Fibroblast of the aortic adventitia (primary cell): ENCODE measurements at places on chromosomes 1 and 21. TPM values are rescaled to one million over a fixed set of nuclear protein-coding genes. Genes with fewer than 3 reads are reported as not detected.
A peak's percentile ranks its signal among the peaks of the same experiment; 100 is the strongest.

DNA sequence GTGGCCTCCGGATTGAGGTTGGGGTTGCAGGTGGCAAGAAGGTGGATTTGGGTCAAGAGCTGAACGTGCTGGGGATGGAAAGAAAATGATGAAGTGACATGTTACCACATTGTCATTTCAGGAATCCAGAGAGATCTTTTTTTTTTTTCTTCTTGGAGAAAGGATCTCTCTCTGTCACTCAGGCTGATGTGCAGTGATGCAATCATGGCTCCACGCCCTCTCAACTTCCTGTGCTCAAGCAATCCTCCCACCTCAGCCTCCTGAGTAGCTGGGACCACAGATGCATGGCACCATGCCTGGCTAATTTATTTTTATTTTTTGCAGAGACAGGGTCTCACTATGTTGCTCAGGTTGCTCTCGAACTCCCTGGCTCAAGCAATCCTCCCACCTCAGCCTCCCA, 80.6 kb downstream of the GON4L start:
- no peak for DNase-seq

The OPRD1 gene
- total RNA-seq: not detected in 2 replicates

DNA sequence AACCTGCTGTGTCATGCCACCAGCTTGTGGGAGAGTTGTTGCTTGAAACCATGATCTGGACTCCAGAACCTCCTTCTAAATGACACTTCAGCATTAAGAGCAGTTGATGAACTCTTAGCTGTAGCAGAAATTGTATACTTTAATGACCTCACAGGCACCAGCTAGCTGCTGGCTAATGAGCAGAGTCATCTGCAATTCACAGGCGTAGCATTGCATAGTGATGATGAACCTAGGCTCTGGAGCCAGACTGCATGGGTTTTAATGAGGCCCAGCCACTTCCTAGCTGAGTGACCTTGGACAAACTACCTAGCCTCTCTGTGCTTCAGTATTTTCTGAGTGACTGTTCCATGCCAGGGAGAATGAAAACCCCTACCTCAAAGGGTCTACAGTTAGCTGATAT, 407.1 kb downstream of the LMO4 start:
- no peak for DNase-seq

GRCh38 chr1:178664278-178664677, 60.8 kb upstream of the RALGPS2 start:
- DNase-seq: no peak

GRCh38 chr1:97797403-97798183, 123.2 kb downstream of the DPYD start:
- DNase-seq: peak; percentile 52

DNA sequence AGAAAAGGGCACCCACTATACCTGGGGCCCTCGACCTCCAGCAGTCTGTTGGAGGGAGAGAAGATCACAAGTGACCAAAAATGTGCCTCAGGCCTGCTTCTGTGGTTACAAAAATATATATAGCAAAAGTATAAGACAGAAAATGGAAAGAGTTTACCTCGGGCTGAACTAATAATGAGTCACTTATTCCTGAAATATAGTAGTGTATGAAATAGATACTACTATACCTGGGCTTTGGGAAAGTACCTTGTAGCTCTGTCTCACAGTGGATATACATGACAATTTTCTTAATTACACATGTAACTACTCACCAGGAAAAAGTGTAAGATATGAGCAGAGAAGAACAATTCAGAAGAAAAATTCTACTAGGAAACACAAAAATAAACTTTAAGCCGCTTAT, 7.3 kb upstream of the APCS start:
- no peak for DNase-seq

GRCh38 chr1:12593621-12594066, 24.4 kb downstream of the DHRS3 start:
- DNase-seq: peak; percentile 91

- no peak for DNase-seq
Observed at GRCh38 chr1:62891956-62892562, 108.1 kb downstream of the ATG4C start.

The KMO gene
- not detected in 2 replicates for total RNA-seq

DNA sequence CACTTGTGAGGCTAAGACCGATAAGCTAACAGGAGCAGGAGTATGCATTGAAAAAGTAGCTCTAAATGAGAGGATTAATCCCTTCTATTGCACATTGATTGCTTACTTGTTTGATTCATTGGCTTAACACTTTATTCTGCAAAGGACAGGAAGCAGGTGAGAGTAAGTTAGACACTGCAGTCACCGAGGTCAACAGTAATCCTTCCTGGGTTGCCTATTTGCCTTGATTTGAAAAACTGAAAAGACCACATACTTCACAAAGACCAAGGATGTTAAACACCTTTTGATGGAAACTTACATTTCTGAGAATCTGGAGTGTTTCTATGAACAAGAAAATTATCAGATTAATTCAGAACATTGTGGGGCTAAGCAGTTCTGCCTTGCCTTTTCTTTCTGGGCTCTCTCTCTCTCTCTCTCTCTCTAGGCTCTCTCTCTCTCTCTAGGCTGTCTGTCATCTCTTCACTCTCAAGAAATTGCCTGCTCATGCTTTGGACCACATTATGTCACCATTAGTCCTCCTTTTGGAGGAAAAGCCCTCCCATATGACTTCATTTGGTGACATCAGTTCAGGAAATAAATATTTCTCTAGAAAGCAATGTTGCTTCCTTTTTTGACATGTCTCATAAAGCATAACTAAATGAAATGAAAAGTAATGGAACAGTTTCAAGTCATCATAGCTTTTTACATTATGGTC, 103.8 kb downstream of the TNFSF18 start:
- no peak for DNase-seq

The EDN2 gene
- total RNA-seq: not detected in 2 replicates

- DNase-seq: no peak
Observed at GRCh38 chr1:17895986-17896385, 140.9 kb downstream of the ACTL8 start.

The BCL2L15 gene
- 0.18 TPM in 1 of 2 replicates, not detected in the other for total RNA-seq

GRCh38 chr1:89836252-89837035, 15.6 kb downstream of the LRRC8D start:
- no peak for DNase-seq

The KRTAP13-2 gene
- not detected in 2 replicates for total RNA-seq

- no peak for DNase-seq
Observed at GRCh38 chr1:26252718-26253117, 18.7 kb downstream of the CEP85 start.

DNA sequence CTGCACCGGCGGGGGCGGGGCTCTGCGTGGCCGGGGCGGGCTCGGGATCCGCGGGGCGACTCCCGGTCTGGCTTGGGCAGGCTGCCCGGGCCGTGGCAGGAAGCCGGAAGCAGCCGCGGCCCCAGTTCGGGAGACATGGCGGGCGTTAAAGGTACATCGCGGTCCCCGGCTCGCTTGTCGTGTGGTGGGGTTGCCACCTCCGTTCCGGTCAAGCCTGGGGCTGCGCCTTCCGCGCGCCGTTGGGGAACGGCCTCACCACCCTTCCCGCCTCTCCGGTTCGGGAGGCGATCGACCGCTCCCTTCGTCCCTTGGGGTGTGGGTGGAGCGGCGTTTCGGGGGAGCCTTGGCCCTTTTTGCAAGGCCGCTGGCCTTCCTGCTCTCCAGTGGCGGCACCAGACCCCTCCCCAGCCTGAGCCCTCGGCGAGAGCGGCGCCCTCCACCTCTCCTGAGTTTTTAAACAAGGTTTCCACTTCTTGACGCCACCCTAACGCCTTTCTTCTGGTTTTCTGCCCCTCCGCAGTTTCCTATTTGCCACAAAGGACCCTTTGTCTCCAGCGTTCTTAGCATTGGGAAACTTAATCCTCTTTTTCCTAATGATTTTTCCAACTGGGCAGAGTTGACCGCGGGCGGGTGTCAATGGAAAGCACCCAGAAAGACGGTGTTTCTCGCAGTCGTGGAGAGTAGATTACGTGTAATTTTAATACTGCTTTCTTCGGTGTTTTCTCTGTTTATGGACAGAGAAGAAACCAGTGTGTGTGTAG, at the start of the genes LEPR and LEPROT:
LEPR (plus strand) TSS at position 79 of the 761 bp plus-strand sequence. CDS start 144,898 bp downstream, outside the sequence.
LEPROT (plus strand) TSS at position 79 of the 761 bp plus-strand sequence; CDS start at position 136, 57 bp downstream.
- DNase-seq: no peak

DNA sequence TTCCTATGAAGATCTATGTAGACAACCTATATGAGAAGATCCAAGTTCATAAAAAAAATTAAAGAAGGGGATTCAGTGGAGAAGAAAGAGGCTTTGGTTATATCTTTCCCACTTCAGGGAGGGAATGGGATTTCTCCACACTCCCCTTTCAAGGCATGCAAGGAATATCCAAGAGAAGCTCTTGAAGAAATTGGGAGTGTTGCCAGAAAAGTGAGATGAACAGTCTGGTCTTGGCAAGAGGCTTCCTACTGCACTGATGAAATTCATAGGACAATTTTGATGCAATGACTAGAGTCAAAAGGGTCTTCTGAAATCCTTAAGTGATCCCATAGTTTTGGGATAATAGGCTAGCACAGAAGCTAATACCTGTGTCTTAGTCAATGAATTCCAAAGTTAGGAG, 153.0 kb downstream of the KCTD3 start:
- peak; percentile 63 for DNase-seq

DNA sequence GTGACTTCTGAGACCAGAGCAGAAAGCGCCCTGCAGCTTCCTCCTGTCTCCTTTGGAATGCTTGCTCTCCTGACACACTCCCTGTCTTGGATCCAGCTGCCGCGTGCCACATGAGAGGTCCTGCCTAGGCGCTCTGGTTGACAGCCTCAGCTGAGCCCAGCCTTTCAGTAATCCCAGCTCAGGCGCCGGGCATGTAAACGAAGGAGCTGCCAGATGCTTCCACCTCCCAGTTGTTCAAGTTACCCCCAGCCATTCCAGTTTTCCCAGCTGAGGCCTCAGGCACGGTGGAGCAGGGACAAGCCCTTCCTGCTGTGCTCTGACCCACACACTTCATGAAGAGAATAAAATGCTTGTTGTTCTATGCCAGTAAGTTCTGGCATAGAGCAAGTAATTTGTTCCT, 14.3 kb upstream of the CD34 start:
- peak; percentile 49 for DNase-seq

GRCh38 chr1:158035976-158036583, 42.6 kb downstream of the KIRREL1 start:
- peak; percentile 82 for DNase-seq

DNA sequence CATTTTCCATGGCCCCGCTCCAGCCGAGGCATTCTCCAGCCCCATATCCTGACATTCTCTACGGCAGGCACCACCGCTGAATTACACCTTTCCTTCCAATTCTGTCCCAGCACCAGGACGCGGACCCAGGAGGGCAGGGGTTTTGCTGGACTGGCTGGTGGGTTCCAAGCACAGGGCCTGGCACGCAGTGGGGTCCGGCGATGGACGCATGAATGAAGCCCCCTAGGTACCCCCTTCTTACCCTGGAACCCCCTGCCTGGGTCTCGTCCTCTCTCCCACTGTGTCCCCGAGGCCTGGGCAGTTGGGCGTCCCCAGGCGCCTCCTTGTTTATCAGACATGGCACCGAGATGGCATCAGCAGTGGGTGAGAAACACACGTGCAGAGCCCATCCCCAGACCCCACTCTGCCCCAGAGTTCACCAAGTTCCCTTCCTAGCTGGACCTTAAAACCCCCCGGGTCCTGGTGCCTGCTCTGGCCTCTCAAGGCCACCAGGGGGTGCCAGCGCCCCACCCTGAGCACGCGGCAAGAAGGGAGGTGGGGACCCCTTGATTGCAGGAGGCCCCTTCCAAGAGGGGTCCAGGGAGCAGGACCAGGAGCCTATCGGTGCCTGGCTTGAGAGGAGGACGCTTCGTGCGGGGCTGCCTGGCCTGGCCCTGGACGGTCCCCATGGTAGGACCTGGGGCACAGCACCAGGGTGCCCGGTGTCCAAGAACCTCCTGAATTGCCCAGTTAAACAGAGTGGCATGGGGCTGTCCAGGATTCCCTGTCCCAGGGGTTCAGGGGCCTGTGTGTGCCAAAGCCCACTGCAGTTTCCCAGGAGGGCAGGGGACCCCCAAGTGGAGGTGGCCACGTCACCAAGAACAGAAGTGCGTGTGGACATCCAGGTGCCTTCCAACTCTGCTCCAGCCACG, 46.1 kb downstream of the MEGF6 start:
- DNase-seq: peak; percentile 35

The TMEM35B gene
- 17.8 and 31.6 TPM in 2 replicates for total RNA-seq

The ADGRL2 gene
- 52.1 and 104 TPM in 2 replicates for total RNA-seq
